ENCODE measurements at places on chromosomes 7 and 10.

- DNase-seq = no peak
Observed at GRCh38 chr7:44636041-44636584, 29.7 kb downstream of the OGDH start.

- DNase-seq = no peak
Observed at GRCh38 chr7:13197501-13197900, 510.1 kb downstream of the ARL4A start.

GRCh38 chr7:126635545-126635944 is 617.2 kb downstream of the GRM8 start:
- no peak for DNase-seq

DNA sequence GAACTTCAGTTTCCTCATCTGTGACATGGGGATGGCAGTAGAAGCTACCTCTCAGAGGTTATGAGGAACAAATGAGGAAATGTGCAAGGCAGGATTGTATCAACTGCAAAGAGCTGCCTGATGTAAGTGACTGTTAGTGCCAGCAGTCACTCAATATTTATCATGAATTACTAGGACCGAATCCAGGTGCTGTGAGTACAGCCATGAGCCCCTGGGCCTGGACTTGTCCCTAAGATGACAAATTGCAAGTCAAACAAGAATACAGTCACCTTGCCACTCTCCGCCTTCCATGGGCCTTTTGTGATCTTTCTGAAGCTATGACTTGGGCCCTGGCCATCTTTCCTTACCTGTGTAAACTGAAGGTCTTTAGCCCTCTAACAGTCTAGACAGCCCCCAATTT is 27.7 kb upstream of the TLX1 start:
- DNase-seq = no peak

GRCh38 chr7:44630792-44631457 is 24.5 kb downstream of the OGDH start:
- DNase-seq = no peak

DNA sequence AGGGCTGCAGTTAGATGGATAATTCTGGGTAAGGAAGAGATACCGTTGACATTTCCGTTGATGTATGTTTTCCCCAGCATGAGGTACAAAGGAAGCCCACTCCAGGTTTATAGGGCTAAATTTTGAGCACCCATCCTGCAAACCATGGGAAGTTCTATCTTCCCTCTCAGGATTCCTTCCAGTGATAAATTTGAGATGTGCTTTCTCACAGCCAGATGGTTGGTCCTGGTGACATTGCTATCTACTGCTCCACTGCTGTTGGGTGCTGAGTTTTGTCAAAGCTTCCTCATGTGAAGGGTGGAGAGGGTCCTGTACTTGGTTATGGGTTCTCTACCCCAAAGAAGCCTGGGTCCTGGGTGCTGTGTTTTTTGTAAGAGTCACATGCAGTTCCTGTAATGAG is 57.4 kb downstream of the CXCL12 start:
- DNase-seq = no peak

- no peak for DNase-seq
Observed at GRCh38 chr10:99560277-99561126, 27.8 kb downstream of the NKX2-3 start.

GRCh38 chr7:37443627-37444026 is 5.0 kb downstream of the ELMO1 start:
- DNase-seq = no peak

GRCh38 chr10:87578160-87578841 is 73.6 kb downstream of the MINPP1 start:
- DNase-seq = no peak

GRCh38 chr10:25382029-25382810 is 207.4 kb downstream of the GPR158 start:
- no peak for DNase-seq

GRCh38 chr7:24963218-24963617 is 16.8 kb downstream of the OSBPL3 start:
- DNase-seq = peak; percentile 73

- no peak for DNase-seq
Observed at GRCh38 chr7:9961161-9961922, 1012.3 kb upstream of the PHF14 start.

DNA sequence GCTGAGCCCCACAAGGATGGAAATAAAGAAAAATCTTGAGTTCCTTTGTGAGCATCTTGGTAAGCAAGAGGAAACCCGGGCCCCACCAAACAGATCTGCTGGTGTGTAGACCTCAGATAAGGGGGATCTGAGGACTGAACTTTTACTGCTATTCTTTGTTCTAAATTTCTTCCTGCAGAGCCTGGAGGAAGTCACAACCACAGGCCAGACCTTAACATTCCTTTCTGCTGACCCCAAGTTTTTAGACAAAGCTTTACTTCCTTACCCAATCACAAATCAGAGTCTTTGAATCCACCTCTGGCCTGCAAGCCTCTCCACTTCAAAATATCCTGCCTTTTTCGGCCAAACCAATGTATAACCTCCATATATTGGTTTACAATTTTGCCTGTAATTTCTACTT is 352.6 kb upstream of the AUTS2 start:
- no peak for DNase-seq

DNA sequence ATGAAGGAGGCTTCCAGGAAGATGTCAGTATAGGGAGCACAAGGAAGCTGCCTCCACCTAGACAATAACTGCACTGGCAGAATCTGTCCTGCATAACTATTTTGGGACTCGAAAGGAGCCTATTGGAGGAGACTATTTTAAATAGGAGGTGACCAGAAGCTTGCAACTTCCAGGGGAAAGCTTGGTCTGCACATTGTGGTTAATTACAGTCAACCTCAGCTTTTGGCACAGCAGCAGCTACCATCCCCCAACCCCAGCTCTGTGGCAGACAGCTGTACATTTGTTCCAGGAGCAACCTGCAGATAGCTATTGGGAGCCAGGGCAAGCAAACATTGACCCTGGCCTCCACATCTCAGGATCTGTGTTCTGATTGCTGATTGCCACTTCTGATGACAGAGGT is 46.3 kb upstream of the NANOS1 start:
- DNase-seq = no peak

DNA sequence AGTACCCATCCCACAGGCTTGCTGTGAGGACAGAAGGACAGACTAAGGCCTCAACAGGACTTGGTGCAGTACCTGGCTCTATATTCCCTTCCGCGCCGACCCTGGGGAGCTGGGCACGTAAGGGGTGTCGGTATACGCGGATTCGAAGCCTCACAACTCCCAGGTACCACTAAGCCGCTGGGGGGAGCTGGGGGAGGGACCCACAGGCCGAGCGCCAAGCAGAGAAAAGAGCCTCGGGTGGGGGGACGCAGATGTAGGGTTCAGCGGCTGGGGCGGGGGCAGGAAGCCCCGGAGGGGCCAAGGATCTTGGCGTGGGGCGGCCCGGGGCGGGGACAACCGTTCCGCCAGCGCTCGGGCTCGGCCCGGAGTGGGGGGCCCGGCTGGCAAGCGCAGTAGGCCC is 126.4 kb upstream of the ZNF746 start:
- peak; percentile 41 for DNase-seq

GRCh38 chr10:117684672-117685211 is 142.2 kb downstream of the EMX2 start:
- no peak for DNase-seq

GRCh38 chr7:40870108-40870507 is 735.3 kb downstream of the SUGCT start:
- DNase-seq = no peak

DNA sequence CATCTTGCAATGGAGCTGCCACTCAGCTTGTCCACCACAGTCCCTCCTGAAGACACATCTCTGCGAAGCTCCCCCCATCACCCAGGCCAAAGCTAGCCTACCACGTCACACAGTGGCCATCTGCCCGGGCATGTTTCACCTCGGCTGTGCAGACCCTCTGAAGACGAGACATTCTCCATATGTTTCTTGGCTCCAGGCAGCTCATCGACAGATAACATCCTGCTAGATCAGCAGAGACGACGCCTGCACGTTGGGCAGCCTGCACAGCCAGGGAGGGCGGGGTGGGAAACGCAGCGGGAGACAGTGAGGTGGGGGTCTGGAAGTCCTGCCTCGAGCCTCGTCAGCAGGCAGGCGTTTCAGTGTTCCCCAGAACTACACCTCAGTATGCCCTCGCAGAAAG is 53.0 kb downstream of the PTPRN2 start:
- DNase-seq = no peak

DNA sequence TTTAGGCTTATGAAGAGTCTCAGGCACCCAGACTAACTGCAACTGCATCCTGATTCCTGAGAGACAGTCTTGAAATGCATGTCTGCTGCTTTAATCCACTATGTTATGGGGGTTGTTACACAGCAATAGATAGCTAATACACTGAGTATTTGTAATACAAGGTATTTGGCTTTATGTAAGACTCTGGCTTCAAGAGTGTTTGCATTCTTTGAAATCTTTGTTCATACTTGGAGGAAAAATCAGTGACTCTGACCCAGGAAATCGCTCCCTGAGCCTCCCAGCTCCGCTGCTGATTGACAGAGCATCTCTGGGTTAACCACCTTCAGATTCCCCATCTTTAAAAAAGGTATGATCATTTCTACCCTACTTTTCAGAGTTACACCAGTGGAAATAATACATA is 133.9 kb downstream of the MTPAP start:
- DNase-seq = no peak

GRCh38 chr7:155237297-155237696 is 60.4 kb upstream of the INSIG1 start:
- DNase-seq = no peak

GRCh38 chr10:124105045-124105444 is 11.6 kb upstream of the CHST15 start:
- no peak for DNase-seq

DNA sequence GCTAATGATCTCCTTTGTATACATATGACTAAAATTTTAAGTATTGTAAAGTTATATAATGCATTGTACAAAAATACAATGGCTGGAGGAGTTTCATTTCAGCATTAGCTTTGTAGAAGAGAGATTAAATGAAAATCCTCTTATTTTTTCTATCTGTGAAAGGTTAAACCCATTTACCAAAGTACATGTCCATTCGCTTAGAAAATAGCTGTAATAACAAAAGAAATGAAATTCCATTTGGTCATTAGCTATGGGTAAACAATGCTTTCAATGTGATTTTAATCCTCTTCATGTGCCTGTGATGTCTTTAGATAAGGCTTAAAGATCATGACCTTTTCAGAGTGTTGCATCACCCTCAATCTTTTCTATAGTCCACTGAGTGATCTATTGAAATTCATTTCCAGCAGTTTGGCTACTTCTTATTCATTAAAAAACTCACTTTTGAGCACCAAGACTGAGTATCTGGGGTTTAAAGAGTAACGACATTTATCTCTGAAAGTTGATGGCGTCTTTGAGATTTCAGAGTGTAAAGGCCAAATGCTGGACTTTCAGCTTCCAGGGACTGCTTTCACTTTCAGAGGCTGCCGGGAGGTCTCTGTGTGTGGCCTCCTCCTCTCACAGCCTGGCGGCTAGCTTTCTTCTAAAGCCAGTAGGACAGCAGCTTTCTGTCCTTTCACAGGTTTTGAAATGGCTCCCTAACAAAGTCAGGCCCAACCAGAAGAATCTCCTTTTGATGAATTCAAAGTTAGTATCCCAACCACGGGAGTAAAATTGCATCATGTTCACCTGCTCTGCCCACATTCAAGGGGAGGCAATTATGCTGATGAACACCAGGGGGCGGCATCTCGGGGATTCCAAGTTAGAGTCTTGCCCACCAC is 701.4 kb upstream of the COBL start:
- DNase-seq = no peak

GRCh38 chr10:75569506-75569905 is 138.1 kb downstream of the LRMDA start:
- no peak for DNase-seq

DNA sequence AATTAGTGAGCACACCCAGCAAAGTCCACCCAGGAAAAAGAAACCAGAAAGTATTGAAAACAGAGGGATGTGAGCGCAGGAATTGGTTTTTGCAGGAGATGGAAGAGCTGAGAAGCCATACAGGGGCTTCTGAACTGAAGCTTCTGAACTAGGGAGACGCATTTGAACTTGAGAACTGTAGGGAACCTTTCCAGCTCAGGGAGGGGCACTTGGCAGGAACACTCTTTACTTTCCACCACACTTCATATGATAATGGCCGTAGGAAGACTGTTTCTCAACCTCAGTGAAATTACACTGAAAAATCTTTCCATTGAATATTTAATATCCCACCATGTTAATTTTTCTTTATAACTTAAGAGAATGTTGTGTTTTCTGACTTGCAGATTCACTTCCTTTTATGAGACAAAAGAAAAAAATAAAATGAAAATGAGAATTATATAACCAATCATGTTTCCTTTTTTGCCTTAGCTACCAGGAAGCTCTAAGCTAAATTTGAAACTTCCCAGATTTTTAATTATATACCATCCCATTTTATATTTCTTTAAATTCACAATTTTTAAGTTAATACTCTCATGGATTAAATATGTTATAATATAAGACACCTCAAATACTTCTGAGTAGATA is 98.3 kb upstream of the TCF7L2 start:
- no peak for DNase-seq

GRCh38 chr10:21213381-21213780 is 312.1 kb downstream of the SKIDA1 start:
- no peak for DNase-seq

GRCh38 chr7:50475340-50475739 is 25.2 kb upstream of the FIGNL1 start:
- no peak for DNase-seq

GRCh38 chr7:155230169-155230593 is 67.5 kb upstream of the INSIG1 start:
- no peak for DNase-seq

DNA sequence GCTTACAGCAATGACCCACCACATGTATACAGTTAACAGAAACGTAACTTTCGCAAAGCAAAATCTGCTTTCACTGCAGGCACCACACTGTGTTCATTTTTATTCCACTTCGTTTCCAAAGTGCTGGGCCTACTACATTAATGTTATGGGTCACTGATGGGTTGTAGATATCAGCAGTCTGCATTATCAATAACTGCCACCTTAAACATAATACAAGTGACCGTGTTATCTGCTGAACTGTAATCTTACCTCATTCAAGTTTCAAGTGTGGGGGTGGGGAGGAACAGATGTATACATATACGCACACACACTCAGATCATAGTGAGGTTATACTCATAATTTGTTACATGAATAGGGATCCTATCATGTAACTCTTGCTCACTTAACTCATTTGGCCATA is 21.1 kb downstream of the RNF32 start:
- DNase-seq = no peak

- DNase-seq = no peak
Observed at GRCh38 chr7:72058579-72058978, 353.6 kb downstream of the CALN1 start.

DNA sequence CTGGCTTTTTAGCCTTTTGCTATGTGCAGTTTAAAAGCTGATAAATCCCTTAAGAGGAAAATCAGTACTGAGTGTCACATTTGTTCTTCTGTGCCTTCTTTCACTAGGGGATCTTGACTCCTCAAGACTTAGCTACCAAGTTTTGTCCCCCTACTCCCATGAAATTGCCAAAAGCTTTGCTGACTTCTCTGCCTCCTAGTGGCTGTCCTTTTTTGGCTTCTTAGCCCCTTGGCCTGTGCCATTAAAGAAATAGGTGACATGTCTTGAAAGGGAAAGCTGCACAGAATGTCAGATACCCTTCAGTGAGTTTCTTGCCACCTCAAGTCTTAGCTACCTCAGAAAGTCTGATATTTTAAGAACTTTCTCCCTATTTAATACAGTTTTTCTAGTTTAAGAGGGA is 10.5 kb downstream of the MKLN1 start:
- no peak for DNase-seq

All from CD4-positive, alpha-beta T cell treated with Interleukin-15 for 1 hour (primary cell).